ENCODE measurements at places on chromosomes 2 and 18.
A peak's percentile ranks its signal among the peaks of the same experiment; 100 is the strongest.

DNA sequence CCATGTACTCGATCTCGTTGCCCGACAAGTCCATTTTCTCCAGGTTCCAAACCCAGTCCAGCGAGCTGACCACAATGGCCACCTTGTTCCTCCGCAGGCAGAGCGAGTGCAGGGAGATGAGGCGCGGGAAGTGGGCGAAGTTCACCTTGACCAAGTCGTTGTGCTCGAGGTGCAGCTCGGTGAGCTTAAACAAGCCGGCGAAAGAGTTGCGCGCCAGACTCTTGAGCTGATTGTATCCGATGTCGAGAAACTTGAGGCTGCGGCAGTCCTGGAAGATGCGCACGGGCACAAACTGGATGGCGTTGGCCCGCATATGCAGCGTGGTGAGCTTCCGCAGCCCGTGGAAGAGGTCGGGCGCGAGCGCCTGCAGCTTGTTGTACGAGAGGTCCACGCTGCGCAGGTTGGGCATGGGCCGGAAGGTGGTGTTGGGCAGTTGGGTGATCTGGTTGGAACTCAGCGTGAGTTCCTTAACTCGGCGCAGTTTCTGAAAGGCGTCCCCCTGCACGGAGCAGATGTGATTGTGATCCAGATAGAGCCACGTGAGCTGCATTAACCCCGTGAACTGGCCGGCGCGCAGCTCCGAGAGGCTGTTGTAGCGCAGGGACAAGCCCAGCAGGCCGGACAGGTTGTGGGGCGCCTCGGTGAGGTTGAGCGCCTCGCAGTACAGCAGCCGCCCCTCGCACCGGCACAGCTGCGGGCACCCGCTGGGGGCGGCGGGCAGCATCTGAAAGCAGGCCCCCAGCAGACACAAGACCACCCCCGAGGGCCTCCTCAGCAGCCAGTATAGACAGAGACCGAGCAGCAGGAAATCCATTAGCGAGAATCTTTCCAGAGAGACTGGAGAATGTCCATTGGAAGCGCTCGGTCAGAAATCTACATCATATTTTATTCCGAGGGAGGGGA, 1.3 kb downstream of the LRRTM1 start:
- no peak for DNase-seq

DNA sequence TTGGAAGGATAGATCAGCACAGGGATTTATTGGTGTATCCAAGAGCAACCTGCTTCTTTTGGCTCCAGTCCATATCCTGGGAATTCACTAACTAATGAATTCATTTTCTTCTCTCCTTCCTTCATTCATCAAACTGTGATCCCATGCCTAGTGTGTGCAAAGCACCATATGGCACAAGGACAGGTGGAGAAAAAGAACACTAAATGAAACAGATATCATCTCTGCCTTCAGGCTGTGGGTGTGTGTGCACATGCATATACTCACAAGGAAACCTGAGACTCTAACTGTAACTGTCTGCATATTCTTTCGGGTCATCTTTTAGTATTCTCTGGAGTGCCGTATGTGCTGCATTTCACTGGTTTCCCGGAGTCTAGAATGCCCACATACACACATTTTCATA, 20.2 kb downstream of the TNP1 start:
- DNase-seq = no peak

- no peak for DNase-seq
Measured at GRCh38 chr2:196783431-196784094, 15.9 kb downstream of the GTF3C3 start.

DNA sequence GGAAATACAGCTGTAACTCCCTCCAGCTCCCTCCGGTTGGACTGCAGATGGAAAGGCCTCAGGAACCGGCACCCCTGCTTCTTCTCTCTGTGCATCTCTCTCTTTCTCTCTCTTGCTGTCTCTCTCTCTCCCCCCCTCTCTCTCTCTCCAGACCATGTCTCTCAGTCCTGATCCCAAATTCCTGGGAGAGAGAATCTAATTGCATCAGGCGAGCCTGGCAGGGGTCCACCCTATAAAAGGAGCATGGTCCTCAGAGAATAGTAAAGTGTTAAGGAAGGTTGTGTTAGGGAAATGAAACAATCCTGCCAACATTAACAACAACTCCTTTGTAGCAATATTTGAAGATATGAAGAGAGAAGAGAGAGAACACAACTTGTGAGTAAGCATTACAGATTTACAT, 36.7 kb downstream of the VIT start:
- no peak for DNase-seq

GRCh38 chr18:37476182-37476581, 89.4 kb downstream of the CELF4 start:
- DNase-seq = no peak

GRCh38 chr2:66815886-66816285, 381.0 kb downstream of the MEIS1 start:
- no peak for DNase-seq

- DNase-seq = no peak
Measured at GRCh38 chr2:151357359-151357758, at the start of gene TNFAIP6. Gene TNFAIP6, plus strand, starts transcription at chr2:151357592. Its CDS starts 75 bp downstream, at chr2:151357667.

DNA sequence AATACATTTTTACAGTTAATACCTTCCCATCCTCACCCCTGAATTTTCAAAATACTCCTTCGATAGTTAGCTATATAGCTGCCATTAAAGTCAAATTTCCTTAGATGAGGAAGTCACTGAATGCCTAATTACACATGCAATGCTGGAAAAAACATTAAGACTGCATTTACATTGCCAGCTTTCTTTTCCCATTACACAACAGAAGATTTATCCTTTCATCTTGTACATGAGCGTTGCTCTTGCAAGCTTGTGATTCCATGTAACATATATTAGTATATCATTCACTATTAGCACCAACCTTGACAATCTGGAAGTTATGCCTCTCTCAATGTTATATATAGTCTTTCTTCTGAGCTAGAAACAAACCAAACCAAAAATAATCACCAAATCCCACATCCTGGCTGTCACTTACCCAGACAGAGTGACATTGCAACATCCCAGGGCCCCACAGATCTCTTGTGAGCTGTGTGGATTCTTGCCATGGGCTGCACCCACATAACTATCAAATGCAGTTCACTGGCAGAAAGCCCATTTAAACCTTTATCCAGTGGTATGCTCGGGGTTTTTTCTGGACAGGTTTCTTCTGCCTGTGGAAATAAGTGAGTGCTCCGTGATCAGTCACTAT, 79.2 kb upstream of the PAPOLG start:
- DNase-seq = no peak

DNA sequence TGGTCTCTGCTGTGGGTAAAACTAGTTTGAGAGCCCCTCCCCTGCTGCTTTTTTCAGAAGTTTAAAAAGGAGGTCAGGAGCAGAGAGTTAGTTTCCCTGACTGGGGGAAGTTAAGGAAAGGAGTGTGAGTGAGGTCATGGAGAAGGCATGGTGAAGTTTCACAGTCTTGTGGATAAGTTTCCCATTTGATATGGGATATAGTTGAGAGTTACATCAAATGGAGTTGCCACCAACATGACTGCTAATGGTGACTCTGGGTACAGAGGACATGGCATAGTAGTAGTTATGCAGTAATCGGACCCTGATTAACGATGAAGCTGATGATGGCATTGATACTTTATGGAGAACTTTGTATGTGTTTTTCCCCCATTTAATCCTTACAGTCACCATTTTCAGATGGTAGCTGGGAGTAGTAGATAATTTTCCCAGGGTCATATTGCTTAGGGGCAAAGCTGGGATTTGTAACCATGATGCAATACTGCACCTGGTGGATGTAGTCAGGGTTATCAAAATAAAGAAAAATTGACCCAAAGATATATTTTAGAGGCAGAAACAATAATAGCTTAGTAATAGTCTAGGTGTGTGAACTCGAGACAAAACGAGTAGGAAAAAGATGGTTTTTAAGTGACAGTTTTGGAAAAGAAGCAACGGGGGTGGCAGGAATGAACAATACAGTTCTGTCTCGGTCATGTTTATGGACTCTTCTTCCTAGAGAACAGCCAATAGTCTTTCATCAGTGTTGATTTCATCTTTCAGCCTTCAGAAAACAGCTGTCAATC, 74.6 kb downstream of the FMNL2 start:
- DNase-seq = no peak

DNA sequence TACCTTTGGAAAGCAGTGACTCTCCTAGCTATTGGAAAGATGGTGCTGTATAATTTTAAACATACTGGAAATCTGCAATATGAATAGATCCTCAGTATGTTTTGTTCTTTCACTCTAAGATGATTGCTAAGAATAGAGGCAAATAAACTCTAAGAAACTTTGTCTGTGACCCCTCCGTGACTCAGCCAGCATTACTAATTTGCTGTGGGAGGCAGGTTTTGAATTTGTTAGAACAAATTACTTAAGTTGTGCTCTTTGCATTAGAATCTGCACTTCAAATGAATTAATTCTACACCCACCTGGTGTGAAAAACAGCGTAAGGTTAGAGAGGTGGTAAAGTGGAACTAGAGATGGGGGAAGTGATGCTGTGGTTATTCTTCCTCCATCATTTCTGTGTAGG, 142.2 kb downstream of the RAPGEF4 start:
- DNase-seq = no peak

GRCh38 chr2:78676921-78677696, 348.4 kb upstream of the REG3G start:
- no peak for DNase-seq

- no peak for DNase-seq
Measured at GRCh38 chr2:127044977-127045661, 61.8 kb downstream of the BIN1 start.

DNA sequence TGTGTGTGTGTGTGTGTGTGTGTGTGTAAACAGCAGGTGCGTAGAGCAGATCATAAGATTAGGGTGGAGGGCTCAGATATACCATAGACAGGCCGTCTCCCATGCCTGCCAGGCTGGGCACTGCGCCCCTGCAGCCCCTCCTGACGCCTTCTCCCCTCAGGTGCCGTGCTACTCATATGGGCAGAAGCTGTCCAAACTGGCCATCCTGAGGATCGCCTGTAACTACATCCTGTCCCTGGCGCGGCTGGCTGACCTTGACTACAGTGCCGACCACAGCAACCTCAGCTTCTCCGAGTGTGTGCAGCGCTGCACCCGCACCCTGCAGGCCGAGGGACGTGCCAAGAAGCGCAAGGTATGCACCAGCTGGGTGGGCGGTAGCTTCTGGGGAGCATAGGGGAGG, 10.0 kb downstream of the ATOH8 start:
- DNase-seq = no peak

DNA sequence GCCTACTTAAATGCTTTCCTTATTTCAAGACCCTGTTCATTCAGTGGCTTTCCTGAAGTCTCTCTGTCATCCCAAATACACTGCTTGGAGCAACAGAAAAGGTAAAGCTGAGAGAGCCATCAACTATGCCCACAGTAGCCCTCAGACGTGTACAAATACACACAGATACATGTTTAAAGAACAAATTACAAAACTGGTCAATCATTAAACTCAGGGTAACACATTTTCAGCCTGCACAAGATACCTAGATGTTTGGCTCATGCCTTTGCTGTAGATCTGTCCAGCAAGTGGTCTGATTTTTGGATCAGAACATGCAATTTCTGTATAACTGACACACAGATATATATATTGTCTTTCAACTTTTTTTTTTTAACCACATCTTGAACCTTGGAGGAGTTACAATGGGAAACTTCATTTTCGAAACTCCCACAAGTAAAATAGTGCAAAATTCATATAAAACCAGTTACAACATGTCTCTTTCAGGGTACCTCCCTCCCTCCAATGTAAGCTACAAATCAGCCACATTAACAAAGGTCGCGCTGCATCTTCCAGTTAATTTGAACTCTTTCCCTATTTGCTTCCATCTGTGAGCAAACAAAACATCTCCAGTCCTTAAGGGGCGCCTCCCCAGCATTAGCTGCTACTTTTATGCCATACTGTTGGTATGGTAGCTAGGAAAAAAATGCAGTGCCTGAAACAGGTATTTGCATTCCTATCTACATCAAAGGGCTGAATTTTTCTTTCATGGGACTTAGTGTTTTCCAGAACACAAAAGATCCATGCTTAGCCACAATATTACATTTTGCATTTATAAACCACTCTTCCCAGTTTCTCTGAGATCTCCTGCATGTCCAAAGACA, 311.9 kb downstream of the NRXN1 start:
- peak; percentile 3 for DNase-seq

GRCh38 chr2:233156001-233156400, 95.5 kb upstream of the ATG16L1 start:
- DNase-seq = no peak

DNA sequence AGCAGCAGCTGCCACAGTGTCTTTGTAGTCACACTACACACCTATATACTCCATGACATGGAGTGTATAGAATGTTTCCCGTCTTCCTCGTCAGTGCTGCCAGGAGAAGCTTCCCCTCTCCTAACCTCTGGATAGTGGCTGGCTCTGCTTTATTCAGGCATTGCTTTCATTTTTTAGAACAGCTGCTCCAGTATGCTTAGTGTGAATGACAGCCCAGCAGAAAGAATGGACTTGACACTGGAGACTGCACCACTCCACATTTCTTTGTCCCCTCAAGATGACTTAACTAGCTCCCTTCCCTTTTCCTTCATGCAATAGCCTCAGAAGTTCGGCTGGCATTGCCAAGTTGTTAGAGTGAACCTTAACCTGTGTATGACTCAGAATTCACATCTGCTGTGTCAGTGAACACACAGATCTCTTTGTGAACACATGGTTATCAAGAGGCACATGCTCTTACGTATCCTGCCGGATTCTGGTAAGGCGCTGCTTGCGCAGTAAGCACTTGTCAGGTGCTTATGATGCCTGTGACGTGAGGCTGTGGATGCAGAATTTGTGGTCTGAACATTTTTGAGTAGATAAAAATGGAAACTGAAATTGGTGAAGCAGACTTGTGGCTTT, 73.9 kb downstream of the NEDD4L start:
- DNase-seq = no peak

- no peak for DNase-seq
Measured at GRCh38 chr2:107027205-107027604, 141.2 kb upstream of the ST6GAL2 start.

- no peak for DNase-seq
Measured at GRCh38 chr2:50515638-50516037, 516.3 kb downstream of the NRXN1 start.

DNA sequence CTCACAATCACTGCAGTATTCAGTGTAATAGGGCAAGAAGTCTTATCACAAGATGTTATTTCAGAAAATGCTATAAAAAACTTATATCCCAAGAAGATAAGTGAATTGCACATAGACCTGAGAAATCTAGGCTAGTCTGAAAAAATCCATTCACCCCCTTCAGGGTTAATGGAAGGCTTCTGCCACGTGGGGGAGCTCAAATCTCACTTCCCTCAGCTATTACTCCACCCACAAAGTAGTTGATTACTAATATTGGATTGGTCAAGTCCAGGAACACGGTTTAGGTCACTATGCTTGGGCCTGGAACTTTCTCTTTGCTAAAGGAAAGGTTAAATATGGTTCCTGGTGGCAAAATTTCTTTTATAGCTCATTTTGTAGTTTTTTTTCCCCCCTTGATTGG, 51.2 kb upstream of the ADAM23 start:
- peak; percentile 56 for DNase-seq

DNA sequence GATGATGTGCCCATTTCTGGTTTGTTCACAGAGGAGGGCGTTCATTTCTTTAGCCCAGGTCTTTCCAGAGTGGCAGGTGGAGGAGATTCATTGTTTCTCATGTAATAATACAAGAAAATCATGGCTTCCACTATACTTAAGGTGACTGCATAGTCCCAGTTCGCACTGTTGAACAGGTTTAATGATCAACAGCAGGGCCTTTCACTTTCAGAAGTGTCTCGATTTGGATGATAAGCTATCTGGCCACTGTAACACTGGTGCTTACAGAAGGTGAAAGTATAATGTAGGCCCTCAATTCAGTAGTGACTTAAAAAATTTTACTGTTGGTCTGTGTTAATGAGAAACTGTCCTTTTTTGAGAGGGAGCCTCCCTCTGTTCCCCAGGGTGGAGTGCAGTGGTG, 1.4 kb downstream of the RMC1 start:
- no peak for DNase-seq

Measured in NCI-H748 treated with DMSO at 0.1 percent for 48 hours (cell line).